WTC11 (cell line): ENCODE measurements at places on chromosomes 3 and 15. TPM values are rescaled to one million over a fixed set of nuclear protein-coding genes. Genes with fewer than 3 reads are reported as not detected.

DNA sequence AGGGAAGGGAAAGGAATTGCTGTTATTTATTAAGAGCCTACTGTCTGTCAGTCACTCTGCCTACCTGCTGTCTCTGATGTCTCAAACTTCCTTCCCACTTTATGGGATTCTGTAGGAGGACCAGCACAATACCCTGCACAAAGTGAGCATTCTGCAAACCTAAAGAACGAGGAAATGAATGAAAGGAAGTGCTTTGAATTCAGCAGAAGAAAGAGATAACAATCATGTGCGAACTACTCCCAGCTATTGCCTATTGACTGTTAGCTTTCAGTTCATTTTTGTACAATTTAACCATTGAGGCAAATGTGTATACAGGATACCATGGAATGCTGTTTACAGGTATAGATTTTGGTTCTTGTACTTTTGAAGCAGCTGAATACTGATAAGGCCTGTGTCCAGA is 66.8 kb downstream of the CMSS1 start:
- no peak overlapping the region for H3K27ac ChIP-seq
- peaks cover 7% of the 10 kb centered on the region for H3K27me3 ChIP-seq
- DNase-seq: no peak
- H3K36me3 ChIP-seq: no peaks in the 10 kb centered on the region

GRCh38 chr3:115380883-115381572 is 233.9 kb upstream of the ZBTB20 start:
- no peak for DNase-seq
- H3K27ac ChIP-seq: no peak overlapping the region
- no peaks in the 10 kb centered on the region for H3K27me3 ChIP-seq
- no peak overlapping the region for H3K4me3 ChIP-seq
- H3K4me1 ChIP-seq: peaks cover 8% of the 10 kb centered on the region

GRCh38 chr3:194082743-194083636 is 53.0 kb upstream of the HES1 start:
- H3K4me1 ChIP-seq: peaks cover 56% of the 10 kb centered on the region
- H3K27ac ChIP-seq: no peak overlapping the region
- no peak for DNase-seq
- peaks cover 8% of the 10 kb centered on the region for H3K27me3 ChIP-seq
- no peak overlapping the region for H3K4me3 ChIP-seq
- H3K36me3 ChIP-seq: no peaks in the 10 kb centered on the region

Gene OIP5
- 28.9 to 33.7 TPM (median 30.4 TPM) in 3 replicates for total RNA-seq

- peak overlapping the region; percentile 94 for H3K4me3 ChIP-seq
- peaks cover 7% of the 10 kb centered on the region for H3K4me1 ChIP-seq
- H3K27me3 ChIP-seq: no peaks in the 10 kb centered on the region
- peaks cover 9% of the 10 kb centered on the region for H3K36me3 ChIP-seq
Measured at GRCh38 chr3:48919215-48920138, 835 bp downstream of the ARIH2 start.

DNA sequence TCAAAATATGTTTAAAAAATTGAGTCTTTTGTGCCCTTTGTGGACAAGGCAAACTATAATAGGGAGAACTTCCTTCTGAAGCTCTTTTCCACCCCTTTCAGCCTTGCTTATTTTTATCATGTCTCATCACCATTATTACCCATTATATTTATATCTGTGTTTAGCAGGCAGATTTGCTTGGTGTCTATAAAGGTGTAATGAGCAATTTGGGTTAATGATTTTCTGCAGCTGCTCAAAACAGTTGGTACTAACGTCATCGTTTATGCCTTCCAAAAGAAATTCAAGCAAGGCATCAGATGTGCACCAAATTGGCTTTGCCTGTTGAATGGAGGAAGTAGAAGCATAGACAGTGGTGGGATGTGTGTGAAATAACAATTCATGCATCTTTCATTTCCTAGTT is 483.7 kb upstream of the SGO1 start:
- H3K4me1 ChIP-seq: no peaks in the 10 kb centered on the region; the same call in 1 of the 2 replicates
- H3K4me3 ChIP-seq: no peak overlapping the region
- DNase-seq: no peak
- no peaks in the 10 kb centered on the region for H3K27me3 ChIP-seq
- peaks cover 5% of the 10 kb centered on the region for H3K36me3 ChIP-seq

GRCh38 chr15:92035551-92035950 is 182.0 kb downstream of the SLCO3A1 start:
- H3K27me3 ChIP-seq: no peaks in the 10 kb centered on the region
- no peak overlapping the region for H3K27ac ChIP-seq
- H3K4me1 ChIP-seq: peaks cover 19% of the 10 kb centered on the region

DNA sequence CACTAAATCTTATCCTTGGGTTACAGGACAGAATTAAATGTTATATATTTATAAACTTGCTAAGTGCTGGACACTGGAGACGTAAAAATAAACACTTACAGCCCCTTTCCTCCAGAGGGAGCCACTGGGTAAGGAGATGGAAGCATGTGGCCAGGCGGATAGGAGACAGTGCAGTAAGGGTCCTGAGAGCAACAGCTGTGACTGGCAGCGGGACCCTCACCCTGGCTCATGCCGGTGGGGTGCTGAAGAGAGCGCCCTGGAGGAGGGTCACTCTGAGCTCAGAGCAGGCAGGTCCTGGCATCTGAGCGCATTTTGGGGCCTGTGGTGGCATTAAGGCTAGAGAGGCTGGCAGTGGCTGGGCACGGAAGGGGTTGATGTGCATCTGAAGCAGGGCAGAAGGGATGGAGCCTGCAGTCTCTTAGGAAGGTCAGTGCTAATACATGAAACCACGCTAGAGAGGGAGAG is 16.0 kb downstream of the SEC61A1 start:
- H3K4me3 ChIP-seq: no peak overlapping the region
- H3K27ac ChIP-seq: peak overlapping the region; percentile 78; the same call in 1 of the 2 replicates
- H3K4me1 ChIP-seq: no peaks in the 10 kb centered on the region
- DNase-seq: peak; percentile 46

DNA sequence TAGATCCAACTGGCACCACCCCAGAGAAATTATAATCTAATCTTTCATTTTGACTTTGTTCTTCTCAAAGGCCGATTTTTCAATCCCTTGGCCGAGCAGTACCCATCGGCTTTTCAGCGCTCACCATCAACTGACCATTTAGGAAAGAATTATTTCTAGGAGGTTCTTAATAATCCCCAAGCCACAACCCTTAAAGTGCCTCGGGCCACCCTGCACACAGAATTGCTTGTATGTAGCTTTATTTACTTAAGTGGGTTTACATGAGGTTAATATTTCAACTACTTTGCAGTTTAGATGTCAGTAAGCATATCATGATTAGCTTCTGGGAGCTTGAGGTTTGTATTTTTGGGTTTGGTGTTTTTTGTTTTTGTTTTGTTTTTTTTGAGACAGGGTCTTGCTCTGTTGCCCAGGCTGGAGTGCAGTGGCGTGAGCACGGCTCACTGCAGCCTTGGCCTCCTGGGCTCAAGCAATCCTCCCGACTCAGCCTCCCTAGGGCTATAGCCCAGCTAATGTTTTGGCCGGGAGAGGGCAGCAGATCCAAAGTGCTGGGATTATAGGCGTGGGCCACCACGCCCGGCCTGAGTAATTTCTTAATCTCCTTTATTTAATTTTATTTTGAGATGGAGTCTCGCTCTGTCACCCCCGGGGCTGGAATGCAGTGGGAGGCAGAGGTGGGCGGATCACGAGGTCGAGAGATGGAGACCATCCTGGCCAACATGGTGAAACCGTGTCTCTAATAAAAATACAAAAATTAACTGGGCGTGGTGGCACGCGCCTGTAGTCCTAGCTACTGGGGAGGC is 801 bp upstream of the CDAN1 start:
- peaks cover 11% of the 10 kb centered on the region for H3K36me3 ChIP-seq
- peak overlapping the region; percentile 71 for H3K4me3 ChIP-seq
- H3K4me1 ChIP-seq: peaks cover 3% of the 10 kb centered on the region; the same call in 1 of the 2 replicates

GRCh38 chr15:27238209-27238608 is 267.2 kb downstream of the GABRG3 start:
- no peak overlapping the region for H3K27ac ChIP-seq
- no peak overlapping the region for H3K4me3 ChIP-seq
- no peaks in the 10 kb centered on the region for H3K36me3 ChIP-seq

DNA sequence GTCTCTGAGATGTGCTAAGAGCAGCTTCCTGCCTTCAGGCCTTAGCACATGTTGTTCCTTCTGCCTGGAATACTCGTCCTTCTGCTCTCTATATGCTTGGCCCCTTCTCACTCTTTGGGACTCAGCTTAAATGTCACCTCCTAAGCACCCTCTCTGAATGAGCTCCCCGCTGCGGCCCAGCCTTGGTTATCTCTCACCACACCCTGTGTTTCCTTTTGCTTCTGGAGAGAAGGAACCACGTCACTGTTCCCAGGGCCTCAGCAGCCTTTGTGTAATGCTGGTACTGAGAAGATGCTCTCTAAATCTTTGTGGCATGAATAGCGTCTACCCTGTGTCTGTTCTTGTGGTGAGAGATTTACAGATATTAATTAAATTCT is 2.2 kb downstream of the FAH start:
- H3K4me3 ChIP-seq: no peak overlapping the region
- peaks cover 10% of the 10 kb centered on the region for H3K27me3 ChIP-seq
- DNase-seq: no peak
- no peaks in the 10 kb centered on the region for H3K36me3 ChIP-seq
- H3K4me1 ChIP-seq: peaks cover 30% of the 10 kb centered on the region

Gene CD86
- total RNA-seq: 0.25 to 0.61 TPM (median 0.30 TPM) in 3 replicates

GRCh38 chr3:73021301-73021835 is 24.8 kb downstream of the PPP4R2 start:
- no peaks in the 10 kb centered on the region for H3K36me3 ChIP-seq
- no peak overlapping the region for H3K27ac ChIP-seq
- no peak overlapping the region for H3K4me3 ChIP-seq
- H3K4me1 ChIP-seq: peaks cover 63% of the 10 kb centered on the region
- no peak for DNase-seq

- H3K4me3 ChIP-seq: no peak overlapping the region
- H3K4me1 ChIP-seq: peaks cover 13% of the 10 kb centered on the region
- no peaks in the 10 kb centered on the region for H3K27me3 ChIP-seq
- no peak overlapping the region for H3K27ac ChIP-seq
- H3K36me3 ChIP-seq: peaks cover 23% of the 10 kb centered on the region
- DNase-seq: no peak
Measured at GRCh38 chr3:31710123-31710803, 177.5 kb downstream of the STT3B start.

GRCh38 chr3:67601385-67601784 is 53.0 kb downstream of the SUCLG2 start:
- H3K36me3 ChIP-seq: peaks cover 19% of the 10 kb centered on the region
- no peak overlapping the region for H3K4me3 ChIP-seq
- DNase-seq: no peak
- peaks cover 20% of the 10 kb centered on the region for H3K4me1 ChIP-seq
- H3K27me3 ChIP-seq: no peaks in the 10 kb centered on the region

- no peaks in the 10 kb centered on the region for H3K36me3 ChIP-seq
- no peaks in the 10 kb centered on the region for H3K27me3 ChIP-seq
- H3K27ac ChIP-seq: no peak overlapping the region
- H3K4me3 ChIP-seq: no peak overlapping the region
- DNase-seq: no peak
- no peaks in the 10 kb centered on the region; the same call in 1 of the 2 replicates for H3K4me1 ChIP-seq
Measured at GRCh38 chr3:37751967-37752648, 109.6 kb upstream of the CTDSPL start.

GRCh38 chr3:108202080-108202479 is 20.1 kb downstream of the IFT57 start:
- H3K4me1 ChIP-seq: peaks cover 12% of the 10 kb centered on the region
- H3K4me3 ChIP-seq: no peak overlapping the region
- no peak for DNase-seq
- H3K27ac ChIP-seq: no peak overlapping the region

Gene PLA2G4D
- total RNA-seq: 0.07 to 0.24 TPM (median 0.09 TPM) in 3 replicates

Gene SPRED1
- 35.9 to 37.1 TPM (median 36.1 TPM) in 3 replicates for total RNA-seq

GRCh38 chr3:127457094-127457475 is 133.4 kb downstream of the TPRA1 start:
- peaks cover 56% of the 10 kb centered on the region for H3K27me3 ChIP-seq
- peaks cover 21% of the 10 kb centered on the region for H3K4me1 ChIP-seq
- H3K36me3 ChIP-seq: no peaks in the 10 kb centered on the region
- H3K4me3 ChIP-seq: peak overlapping the region; percentile 38
- peak; percentile 68 for DNase-seq

DNA sequence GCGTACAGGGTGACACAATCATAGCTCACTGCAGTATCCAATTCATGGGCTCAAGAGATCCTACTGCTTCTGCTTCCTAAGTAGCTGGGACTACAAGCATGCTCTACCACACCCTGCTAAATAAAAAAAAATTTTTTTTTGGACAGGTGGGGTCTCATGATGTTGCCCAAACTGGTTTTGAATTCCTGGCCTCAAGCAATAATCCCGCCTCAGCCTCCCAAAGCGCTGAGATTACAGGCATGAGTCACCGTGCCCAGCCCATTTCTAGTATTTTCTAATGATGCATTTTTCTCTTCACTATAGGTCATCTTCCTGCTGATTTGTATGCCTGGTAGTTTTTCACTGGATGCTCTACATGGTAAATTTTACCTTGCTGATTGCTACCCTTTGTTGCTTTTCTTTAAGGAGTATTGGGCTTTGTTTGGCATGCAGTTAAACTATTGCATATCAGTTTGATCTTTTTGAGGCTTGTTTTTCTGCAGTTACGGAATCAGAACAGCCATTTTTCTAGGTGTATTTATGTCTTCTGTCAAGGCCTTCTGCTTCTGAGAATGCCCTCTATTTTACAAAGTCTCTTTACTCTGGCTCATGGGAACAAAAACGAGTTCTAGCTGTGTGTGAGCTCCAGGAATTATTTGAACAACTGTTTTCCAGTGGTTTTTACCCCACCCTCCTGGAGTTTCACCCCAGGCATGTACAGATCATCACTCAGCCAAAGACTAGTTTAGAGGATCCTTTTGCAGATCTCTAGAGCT is 14.2 kb upstream of the NPTN start:
- H3K27me3 ChIP-seq: 0 out of 2 replicates have a peak, but pooled peaks cover 3% of the 10 kb centered on the region
- DNase-seq: no peak
- no peak overlapping the region for H3K27ac ChIP-seq
- no peak overlapping the region for H3K4me3 ChIP-seq

- H3K36me3 ChIP-seq: 0 out of 2 replicates have a peak, but pooled peaks cover 3% of the 10 kb centered on the region
- H3K27ac ChIP-seq: no peak overlapping the region
- H3K4me1 ChIP-seq: peaks cover 29% of the 10 kb centered on the region
- no peaks in the 10 kb centered on the region; the same call in 1 of the 2 replicates for H3K27me3 ChIP-seq
- peak; percentile 77 for DNase-seq
Measured at GRCh38 chr15:77659350-77660321, 26.9 kb upstream of the LINGO1 start.

- H3K36me3 ChIP-seq: no peaks in the 10 kb centered on the region
- peaks cover 20% of the 10 kb centered on the region for H3K4me1 ChIP-seq
- H3K4me3 ChIP-seq: no peak overlapping the region
- DNase-seq: no peak
Measured at GRCh38 chr15:94367726-94368535, 136.6 kb downstream of the MCTP2 start.

- H3K4me3 ChIP-seq: no peak overlapping the region
- H3K27me3 ChIP-seq: no peaks in the 10 kb centered on the region
- peaks cover 82% of the 10 kb centered on the region for H3K36me3 ChIP-seq
- no peaks in the 10 kb centered on the region for H3K4me1 ChIP-seq
- no peak overlapping the region for H3K27ac ChIP-seq
- no peak for DNase-seq
Measured at GRCh38 chr15:43469867-43470266, 23.1 kb downstream of the TP53BP1 start.

DNA sequence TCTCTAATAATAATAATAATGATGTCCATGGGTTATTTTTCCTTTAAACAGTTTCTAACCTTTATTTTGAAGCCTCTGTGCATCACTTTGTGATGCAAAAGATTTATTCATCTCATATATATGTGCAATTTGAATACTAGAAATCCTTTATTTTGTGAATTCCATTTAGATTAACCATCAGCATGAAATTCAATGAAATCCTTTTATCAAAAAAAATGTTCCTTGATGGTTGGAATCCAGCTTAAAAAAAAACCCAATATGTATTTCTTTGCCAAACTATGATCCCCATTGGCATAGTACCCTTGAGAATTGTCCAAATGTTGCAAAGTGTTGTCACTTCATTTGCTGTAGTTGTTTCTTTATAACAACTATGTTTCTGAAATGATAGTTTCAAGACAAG is 7.4 kb downstream of the TBC1D23 start:
- H3K4me3 ChIP-seq: no peak overlapping the region
- no peaks in the 10 kb centered on the region for H3K27me3 ChIP-seq
- H3K36me3 ChIP-seq: no peaks in the 10 kb centered on the region
- H3K27ac ChIP-seq: no peak overlapping the region
- DNase-seq: no peak
